Central memory CD4-positive, alpha-beta T cell (primary cell): ENCODE measurements at places on chromosomes 12 and 14.

DNA sequence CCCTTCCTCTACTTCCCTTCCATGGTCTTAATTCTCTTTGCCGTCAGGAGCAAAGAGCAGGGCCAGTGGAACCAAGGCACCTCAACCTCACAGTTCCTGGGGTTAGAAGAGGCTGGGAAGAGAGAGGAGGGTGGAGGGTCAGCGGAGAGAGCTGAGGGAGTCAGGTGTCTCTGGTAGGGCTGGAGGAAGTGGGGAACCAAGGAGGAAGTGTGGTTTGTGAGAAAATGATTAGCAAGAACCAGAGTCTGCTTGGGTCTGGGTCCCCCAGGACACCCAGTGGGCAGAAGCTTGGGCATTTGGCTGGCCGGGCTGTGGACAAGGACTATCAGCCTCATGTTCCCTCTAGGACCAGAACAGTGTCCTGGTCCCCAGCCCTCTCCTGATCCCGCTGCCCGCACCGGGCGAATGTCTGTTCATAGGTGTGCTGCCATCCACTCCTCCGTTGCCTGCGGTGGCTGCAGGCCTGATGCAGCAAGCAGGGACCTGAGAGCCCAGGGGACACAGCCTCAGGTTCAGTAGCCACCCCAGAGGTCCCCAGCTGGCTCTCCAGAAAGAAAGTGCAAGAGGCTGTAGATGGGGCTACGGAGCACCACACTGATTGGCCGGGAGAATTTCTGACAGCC is 2.3 kb downstream of the HOXC12 start:
- DNase-seq = no peak

- no peak for DNase-seq
These were observed 16.5 kb downstream of the TRAF3 start for GRCh38 chr14:102793531-102794328.

DNA sequence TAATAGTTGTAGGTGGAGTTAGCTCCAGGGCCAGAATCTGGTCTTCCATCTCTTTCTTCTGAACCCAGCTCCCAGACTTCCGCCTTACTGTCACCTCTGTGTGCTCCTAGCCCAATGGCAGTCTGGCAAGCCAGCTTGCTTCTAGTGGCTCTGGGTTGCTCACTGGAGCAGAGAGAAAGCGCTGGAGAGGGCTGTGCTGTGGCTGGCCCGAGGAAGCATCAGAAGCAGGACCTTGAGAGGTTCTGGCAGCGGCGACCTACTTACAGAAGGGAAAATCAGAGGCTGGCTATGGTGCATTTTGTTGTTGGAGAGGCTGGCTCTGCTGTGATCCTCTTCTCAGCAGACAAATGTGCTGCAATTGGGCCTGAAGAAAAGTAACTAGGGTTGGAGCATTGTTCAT is 28.6 kb downstream of the KCNA5 start:
- DNase-seq = no peak

- no peak for DNase-seq
These were observed 128.4 kb upstream of the SSTR1 start for GRCh38 chr14:38079268-38079667.

- DNase-seq = peak; percentile 54
These were observed 98.3 kb downstream of the LRRC74A start for GRCh38 chr14:76924371-76925096.

DNA sequence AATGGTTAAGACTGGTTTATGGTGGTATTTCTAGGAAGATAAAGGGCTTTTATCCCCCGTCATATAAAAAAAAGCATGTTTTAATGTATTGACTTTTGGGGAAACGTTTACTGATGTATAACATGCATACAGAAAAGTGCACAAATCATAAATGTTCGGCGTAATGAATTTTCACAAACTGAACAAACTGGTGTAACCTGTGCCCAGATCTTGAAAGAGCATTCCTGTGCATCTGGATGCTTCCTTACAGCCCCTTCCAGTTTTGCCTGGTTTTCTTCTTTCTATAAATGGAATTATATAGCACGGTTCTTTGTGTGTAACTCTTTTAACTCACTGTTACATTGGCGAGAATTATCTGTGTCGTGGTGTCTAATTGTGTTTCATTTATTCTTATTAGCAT is 693.8 kb upstream of the TBX3 start:
- DNase-seq = no peak

DNA sequence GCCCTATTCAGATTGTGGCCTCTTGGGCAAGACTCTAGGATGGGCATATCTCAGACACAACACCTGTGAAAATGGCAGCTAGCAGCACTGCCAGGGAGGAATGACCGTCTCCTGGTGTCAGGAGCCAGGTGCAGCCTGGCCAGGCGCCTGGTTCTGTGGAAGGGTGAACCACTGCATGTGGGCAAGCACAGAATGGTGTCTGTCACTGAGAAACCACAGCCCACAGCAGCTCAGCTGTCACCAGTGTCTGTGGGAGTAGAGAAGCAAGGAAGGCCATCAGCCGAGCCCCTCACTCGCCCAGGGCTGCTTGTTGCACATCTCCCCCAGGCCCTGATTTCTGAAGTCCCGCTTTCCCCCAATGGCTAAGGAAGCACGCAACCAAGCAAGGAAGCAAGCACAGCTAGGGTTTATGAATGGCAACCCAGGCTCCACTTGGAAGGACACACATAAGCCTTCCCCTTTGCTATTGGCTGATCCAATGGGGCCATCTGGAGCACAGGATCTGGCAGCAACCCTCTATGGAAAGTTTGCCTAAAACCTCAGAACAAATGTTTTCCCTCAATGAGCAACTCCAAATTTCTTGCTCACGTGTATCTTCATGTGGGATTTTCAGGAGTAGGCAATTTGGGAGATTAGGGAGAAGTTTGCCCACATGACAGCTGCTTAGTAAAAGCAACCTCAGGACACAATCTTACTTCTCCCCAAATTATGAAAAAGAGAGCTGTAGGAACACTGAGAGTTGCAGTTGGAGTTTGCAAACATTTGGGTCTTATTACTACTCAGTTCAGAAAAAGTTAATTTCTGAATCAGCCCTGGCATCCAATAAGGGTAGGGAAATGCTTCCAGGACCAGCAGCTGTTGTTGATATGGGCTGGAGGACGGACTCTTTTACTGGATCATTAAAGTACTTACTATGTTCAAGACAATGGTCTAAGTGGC is 44.7 kb downstream of the GPHB5 start:
- DNase-seq = no peak

GRCh38 chr14:100221533-100222223 is 17.3 kb upstream of the YY1 start:
- DNase-seq = peak; percentile 68

GRCh38 chr12:113416091-113416754 is 6.0 kb upstream of the SDSL start:
- no peak for DNase-seq

DNA sequence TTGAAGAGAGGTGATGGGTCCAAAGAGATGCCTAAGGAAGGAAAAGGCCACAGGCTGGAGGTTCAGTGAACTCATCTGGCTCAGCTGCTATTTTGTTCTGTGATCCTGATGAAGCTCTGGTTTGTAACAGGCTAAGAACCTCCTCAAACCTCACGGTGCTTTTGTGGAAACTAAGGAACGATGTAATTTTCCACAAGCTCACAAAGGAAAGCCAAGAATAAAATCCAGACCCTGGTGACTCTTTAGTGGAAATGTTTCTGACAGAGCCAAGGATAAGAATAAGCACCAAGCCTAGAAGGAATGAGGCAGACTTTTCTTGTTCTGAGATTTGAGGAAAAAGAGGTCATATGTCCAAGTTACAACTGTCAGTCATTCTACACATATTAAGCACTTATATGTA is 93.6 kb downstream of the SLC24A4 start:
- no peak for DNase-seq

DNA sequence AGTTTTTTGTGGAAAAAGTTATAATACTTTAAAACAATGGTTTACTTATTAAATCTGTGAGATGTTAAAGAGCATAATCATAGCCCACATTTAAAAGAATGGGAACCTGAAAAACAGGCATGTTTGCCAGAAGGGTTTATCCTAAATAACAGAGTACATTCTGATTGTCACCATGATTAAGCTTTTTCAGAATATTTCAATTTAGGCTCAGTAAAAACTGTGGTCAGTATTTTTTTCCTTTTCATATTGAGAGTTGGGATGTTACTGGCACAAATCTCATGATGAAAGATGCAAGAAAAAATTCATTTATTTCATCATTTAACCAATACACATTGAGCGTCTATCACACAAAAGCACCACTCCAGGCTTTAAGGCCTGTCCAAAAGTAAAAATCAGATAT is 18.6 kb downstream of the EPS8 start:
- DNase-seq = no peak

DNA sequence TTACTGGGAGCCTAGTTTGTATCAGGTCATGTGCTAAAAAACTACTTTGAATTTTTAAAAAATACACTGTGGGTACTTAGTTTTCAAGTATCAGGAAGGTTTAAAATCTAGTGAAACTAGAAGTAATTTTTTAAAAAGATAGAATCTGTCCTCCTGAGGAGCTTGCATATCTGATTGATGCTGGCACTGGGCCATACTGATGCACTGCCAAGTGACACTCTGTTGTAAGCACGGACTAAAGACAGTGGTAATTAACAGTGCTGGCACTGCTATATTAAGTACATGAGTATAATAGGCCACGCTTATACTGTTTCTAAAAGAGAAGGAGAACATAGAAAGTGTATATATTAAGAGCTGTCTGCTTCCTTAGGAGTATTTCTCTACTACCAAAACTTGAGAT is 10.0 kb upstream of the TBC1D30 start:
- no peak for DNase-seq

DNA sequence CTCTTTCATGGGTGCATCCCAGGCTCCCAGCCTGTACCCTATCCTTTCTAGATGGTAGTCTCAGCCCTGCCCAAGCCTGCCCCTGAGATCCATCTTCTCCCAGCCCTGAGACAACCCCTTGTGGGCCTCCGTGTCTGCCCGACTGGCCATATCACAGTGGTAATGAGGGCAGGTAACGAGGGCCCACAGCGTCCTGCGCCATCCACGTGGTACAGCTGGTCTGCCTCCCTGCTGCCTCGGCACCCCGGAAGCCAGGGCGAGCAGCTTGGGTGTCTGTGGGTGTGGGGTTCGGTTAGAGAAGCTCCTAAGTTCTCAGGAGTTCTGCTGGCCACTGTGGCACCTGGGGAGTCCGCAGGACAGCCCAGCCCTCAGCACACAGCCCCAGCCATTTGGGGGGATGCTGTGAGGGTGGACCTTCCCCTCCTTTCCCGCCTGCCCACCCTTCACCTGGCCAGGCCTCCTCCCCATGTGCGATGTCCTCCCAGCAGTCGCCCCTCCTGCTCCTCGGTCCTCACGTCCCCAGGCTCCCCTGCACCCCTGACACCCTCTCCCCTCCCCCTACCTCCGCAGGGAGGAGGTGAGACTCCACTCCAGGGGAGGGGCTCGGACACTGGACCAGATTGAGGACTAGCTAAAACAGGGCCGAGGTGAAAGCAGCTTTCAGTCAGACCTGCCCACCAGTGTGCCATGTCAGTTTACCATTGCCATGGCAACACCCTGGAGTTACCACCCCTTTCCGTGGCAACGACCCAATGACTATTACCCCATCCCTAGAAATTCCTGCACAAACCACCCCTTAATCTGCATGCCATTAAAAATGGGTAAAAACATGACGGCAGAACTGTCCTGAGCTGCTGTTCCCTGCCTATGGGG is 69.0 kb downstream of the KIF26A start:
- no peak for DNase-seq

DNA sequence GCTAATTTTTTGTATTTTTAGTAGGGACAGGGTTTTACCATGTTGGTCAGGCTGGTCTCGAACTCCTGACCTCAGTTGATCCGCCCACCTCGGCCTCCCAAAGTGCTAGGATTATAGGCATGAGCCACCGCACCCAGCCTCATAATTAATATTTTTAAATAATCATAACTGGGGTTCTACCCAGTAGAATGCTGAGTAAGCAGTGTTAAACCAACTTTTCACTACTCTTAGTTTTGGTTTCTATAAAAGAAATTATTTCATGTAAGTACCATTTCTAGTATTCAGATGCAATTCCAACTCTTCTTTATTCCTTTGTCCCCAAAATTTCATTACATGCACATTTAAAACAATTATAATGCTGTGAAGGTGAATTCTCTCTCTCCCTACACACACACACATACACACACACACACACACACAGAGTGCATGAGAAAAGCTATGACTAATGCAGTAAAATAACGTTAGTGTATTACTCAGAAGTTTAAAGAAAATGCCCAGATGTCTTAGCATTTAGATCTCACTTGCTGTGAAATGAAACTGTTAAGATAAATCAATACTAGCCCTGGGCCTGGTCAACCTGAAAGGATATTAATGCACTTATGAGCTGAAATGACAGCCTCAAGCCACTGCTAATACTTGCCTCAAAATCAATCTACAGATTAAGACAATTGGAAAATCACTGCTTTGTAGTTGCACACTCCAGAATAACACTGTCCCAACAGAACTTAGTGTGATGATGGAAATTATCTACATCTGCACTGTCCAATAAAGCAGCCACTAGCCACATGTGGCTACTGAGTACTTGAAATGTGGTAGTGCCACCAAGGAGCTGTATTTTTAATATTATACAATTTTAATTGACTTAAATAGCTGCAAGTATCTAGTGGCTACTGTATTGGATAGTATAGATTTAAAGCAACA is 36.0 kb downstream of the PTPN21 start:
- no peak for DNase-seq

DNA sequence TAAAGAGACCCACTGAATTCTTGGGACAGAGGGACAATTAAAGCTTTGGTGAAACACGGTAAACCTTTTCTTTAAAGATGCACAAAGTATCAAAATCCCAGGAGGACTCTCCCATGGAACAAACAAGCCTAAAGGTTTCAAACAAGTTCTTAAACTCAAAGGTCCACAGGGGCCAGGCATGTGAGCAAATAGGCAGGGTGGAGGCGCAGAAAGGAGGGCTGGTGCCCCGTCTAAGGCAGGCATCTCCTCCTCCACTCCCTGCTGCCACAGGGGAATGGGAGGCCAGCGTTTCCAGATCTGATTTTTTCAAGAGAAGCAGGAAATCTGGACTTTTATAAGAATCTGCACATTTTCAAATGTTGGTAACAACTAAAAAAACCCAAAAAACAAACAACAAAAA is 7.6 kb downstream of the RPS6KL1 start:
- DNase-seq = no peak
